ENCODE measurements at places on chromosomes 2 and 18.

- no peak for DNase-seq
Measured at GRCh38 chr18:76495006-76495370, at the start of gene ZNF516. TSS of gene ZNF516 (minus strand) at chr18:76495242. CDS start at chr18:76443054, 52,188 bp downstream.

GRCh38 chr18:78632111-78632541, 347.5 kb upstream of the SALL3 start:
- no peak for DNase-seq

GRCh38 chr2:75074228-75074627, 115.8 kb downstream of the POLE4 start:
- DNase-seq, result no peak

DNA sequence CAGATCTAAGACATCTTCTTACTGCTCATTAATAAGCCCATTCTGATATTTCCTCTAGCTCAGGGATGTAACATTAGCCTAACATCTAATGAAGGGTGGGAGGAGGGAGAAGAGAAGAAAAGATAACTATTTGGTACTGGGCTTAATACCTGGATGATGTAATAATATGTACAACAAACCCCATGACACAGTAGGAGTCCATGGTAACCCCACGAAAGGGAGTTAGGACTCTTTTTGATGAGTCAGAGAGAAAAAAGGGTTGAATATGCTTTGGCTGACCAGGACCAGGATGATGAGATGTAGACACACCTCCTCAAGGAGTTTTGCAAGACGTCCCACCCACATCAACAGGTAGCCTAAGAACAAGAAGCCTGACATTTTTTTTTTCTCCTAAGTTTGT, 34.4 kb upstream of the DLX2 start:
- DNase-seq, result no peak

DNA sequence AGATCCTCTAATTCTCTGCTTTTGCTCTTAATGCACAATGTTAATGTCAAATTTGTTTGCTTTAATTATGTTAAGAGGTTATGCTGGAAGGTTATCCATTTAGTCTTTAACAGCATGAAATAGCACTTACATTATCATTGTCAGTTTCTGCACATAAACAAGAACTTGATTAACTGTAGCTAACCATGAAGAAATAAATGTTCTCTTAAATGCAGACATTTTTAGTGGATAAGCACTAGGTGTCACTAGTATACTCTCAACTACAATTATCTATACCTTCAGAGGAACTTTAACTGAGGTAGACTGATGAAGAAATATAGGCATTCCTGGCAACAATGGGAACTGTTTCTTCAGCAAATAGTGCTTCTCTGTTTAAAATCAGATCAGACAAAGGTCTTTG, 178.8 kb upstream of the CHST9 start:
- no peak for DNase-seq

DNA sequence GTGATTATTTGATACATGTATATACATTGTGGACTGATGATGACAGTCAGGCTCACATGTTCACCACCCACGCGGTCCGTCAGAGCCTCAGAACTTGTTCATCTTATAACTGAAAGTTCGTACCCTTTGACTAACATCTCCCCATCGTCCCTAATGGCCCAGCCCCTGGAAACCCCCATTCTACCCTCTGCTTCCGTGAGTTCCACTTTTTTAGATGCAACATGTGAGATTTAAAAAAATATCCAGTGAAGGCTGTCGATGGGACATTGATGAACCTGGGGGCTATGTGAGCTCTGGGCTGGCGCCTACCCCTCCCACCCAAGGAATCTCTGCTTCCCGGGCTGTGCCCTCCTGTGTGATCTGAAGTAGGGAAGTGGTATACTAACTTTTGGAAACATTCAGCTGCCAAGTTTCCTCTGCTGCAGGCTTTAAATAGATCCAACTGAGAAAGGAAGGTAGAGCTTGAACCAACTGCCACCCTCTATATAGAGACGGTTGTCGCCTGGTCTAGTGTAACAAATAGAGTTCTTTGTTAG, 163.8 kb downstream of the FAM210A start:
- DNase-seq, result no peak

- no peak for DNase-seq
Measured at GRCh38 chr2:231991664-231992063, 30.2 kb downstream of the DIS3L2 start.

DNA sequence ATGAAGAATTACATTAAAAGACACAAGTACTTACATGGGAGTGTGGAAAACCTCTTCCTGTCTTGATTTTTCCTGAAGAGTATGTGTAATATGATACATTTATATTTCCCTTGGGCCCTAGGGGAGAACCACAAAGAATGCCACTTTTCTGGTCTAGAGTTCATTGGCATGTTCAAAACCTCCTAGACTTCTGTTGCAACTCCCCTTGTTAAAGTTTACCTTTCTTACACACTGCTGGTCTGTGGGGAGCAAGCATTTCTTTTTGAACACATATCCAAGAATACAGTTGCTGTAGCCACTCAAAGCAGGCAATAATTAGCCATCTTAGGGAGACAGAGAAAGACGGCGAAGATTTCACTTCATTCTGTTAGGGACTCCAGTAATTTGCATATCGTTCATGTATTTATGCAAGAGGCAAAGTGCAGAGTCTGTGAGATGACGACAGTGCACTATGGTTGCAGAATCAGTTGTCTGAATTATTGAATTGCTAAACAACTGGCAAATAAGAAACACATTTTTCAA, 103.5 kb downstream of the NOL4 start:
- DNase-seq, result no peak

DNA sequence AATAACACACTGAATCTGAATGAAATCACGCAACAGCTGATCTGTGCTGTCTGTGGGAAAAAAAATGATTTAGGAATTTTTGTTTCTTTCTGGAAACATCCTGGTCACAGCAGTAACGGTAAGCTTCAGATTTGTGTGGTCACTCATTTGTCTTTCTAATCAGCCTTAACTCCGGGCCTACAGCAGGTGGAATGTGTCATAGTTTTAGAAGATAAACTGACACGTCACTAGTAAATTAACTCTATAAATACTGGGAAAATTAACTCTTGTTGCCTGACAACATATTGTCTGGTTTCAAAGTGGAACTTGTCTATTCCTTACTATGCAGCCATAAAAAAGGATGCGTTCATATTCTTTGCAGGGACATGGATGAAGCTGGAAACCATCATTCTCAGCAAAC, 58.1 kb upstream of the NCK2 start:
- no peak for DNase-seq

DNA sequence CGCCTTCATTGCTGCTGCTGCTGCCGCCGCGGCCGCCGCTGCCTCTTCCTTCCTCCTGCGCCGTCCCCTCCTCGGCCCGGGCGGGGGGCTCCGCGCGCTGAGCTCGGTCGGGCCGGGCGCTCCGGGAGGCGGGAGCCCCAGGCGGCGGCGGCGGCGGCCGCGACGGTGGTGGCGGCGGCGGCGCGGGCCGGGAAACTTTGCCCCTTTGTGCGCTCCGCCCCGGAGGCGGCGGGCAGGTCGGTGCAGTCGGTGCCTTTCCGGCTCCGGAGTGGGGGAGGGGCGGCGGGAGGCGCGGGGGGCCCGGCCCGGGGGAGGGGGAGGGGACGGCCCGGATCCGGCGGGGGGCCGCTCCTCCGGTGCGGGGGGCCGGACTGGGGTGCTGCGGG, 205 bp downstream of the TET3 start:
- no peak for DNase-seq

GRCh38 chr18:59593291-59593717, 103.9 kb downstream of the CCBE1 start:
- no peak for DNase-seq

GRCh38 chr2:10742666-10743065, 21.2 kb downstream of the ATP6V1C2 start:
- DNase-seq, result no peak

GRCh38 chr2:171524018-171524401, 1.7 kb downstream of the CYBRD1 start:
- DNase-seq, result no peak

GRCh38 chr2:20051532-20052228, at the start of gene LAPTM4A:
TSS of gene LAPTM4A (minus strand) at chr2:20051628. CDS start at chr2:20051520, 108 bp downstream.
- DNase-seq, result peak; percentile 55

DNA sequence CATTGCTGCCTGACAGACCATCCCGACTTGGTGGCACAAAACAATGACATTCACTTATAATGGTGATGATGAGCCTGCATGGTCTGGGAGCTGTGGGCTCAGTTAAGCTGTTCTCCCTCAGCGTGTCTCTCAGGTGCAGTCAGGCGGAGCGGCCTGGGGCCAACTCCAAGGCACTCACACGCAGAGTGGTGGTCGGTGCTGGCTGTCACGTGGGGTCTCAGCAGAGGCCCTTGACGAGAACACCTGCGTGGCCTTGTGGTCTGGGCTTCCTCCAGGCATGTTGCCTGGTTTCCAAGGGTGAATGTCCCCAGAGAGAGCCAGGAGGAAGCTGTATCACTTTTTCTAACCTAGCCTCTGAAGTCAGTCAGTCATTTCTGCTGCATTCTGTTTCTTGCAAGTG, 29.8 kb downstream of the ARMC9 start:
- DNase-seq, result no peak

- DNase-seq, result no peak
Measured at GRCh38 chr2:152394326-152394725, 59.4 kb downstream of the FMNL2 start.

DNA sequence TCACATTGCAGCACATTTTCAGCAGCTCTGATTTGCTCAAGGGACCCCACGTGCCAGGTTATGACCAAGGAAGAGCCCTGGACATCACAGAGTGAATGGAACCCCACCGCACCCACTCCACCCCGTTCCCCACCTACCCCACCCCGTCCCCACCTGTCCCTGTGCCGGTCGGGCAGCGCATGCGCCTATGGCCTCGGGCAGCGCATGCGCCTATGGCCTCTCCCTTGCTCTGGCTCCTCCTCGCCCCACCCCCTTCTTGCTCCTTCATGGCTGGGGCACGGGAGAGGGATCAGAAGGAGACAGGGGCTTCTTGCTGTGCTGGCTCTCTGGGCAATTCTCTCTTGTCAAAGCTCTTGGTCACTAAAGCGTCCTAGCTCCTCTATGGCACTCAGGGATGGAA, 371.8 kb upstream of the HS6ST1 start:
- no peak for DNase-seq

DNA sequence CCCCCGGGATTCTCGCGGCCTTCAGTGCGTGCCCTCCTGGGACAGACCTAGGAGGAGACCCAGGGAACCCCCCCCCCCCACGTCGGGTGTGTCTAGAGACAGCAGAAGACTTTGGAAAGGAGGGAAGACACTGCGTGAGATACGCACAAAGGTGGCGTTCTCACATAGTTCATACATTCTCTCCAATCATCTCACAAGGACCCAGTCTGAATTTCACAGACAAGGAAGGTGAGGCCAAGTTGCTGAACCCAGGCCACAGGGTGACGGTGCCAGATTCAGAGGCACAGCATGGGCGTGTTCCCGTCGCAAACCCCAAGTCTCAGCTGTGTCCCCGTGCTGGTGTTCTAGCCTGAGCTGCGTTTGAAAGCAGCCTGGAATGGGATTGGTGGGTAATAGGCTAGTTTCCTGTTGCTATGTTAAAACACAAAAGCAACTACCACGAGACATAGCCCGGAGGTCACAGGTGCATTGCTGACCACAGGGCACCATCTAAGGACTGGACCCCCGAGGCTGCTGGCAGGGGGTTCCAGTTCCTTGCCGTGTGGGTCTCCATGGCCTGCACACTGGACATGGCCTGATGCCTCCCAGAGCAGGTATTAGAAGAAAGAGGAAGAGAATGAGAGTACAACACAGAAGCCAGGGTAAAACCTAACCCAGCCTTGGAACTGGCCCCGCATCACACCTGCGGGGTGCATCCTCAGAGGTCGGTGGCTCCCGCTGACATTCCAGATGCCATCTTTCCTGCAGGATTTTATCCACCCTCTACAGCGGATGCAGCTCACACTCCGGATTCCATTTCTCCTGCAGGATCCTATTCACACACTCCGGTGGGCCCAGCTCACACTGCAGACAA, 1.1 kb upstream of the PXDN start:
- DNase-seq, result no peak

- no peak for DNase-seq
Measured at GRCh38 chr2:216181953-216182461, 72.9 kb downstream of the XRCC5 start.

DNA sequence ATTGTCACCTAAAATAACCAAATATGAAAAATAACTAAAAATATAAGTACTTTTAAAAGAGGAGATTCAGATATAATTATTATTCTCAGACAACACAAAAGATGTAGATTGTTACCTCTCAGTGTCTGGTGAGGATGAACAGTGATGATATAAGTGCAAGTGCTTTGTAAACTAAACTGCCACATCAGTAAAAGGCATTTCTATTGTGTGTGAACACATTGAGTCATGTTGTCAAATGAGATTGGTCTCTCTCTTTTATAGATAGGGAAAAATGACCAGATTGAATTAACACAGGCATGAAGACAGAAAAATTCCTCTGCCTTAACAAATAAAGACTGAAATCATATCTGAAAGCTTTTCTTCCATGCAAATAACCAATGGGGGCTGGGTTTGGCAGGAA, 182.4 kb upstream of the TMEFF2 start:
- DNase-seq, result no peak

DNA sequence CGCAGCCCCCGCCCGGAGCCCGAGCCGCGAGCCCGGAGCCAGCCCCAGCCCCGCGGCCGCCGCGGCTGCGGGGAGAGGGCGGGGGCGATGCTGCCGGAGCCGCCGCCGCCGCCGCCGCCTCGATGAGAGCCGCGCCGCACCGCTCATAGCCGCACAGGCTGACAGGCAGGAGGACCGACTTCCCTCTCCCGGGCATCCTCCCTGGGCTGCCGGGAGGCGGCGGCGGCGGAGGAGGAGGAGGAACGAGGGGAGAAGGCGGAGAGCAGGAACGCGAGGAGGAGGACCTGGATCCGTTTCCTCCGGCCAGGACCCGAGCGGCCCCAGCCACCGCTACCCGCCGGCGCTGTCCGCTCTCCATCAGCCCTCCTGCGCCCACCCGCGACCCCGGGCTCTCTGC, 370 bp downstream of the KLHL29 start:
- no peak for DNase-seq

GRCh38 chr2:163347982-163348856, 387.6 kb downstream of the FIGN start:
- DNase-seq, result no peak

- no peak for DNase-seq
Measured at GRCh38 chr18:13374096-13374467, 155.5 kb downstream of the LDLRAD4 start.

- no peak for DNase-seq
Measured at GRCh38 chr18:76859474-76860339, 37.4 kb downstream of the ZNF236 start.
